AG04450 (cell line): ENCODE measurements at places on chromosomes 7 and 10. TPM values are rescaled to one million over a fixed set of nuclear protein-coding genes. Genes with fewer than 3 reads are reported as not detected.

DNA sequence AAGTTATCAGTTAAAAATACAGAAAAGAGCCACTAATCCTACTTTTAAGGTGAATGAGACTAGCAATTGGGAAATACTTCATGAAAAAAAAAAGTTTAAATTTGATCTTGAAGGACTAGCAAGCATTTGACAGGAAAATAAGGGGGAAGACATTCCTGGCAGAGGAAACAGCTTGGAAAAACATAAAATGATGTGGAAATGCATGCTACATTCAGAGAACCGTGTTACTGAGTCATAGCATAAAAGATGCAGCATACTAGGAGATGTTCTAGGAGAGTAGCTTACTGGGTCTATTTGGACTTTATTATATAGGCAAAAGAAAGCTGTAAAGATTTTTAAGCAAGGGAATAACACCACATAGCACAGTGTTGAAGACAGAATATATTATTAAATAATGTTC lies 108.6 kb upstream of the COL1A2 start:
- no peak for DNase-seq

DNA sequence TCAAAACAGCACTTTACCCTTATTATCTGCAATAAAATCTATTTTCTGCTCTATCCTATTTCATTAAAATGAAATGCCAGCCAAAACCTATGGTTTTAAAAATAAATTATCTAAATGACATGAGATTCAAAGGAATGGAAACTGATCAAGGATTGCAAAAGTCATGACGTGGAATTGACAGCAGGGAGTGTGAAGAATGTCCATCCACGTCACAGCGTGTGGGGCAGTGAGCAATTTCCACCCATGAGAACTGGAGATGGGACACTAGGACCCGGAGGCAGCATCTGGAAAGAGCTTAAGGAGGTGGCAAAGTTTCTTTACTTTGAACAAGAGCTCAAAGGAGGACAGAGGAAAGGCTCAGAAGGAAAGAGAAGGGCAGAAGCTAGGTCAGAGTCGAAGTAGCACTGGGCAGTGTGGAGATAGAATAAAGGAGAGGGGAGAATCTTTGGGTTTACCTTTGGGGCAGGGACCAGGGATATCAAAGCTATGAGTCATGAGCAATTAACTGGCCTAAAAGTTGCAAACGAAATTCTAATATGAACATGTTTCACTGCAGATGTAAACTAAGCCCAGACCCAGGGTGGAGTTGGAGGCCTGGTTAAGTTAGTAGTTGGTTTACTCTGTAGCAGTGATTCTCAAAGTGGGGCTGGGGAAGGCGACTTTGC lies 24.9 kb upstream of the STK17A start:
- DNase-seq = no peak

Gene STRIP2
- 1.3 and 1.7 TPM in 2 replicates for polyA plus RNA-seq

DNA sequence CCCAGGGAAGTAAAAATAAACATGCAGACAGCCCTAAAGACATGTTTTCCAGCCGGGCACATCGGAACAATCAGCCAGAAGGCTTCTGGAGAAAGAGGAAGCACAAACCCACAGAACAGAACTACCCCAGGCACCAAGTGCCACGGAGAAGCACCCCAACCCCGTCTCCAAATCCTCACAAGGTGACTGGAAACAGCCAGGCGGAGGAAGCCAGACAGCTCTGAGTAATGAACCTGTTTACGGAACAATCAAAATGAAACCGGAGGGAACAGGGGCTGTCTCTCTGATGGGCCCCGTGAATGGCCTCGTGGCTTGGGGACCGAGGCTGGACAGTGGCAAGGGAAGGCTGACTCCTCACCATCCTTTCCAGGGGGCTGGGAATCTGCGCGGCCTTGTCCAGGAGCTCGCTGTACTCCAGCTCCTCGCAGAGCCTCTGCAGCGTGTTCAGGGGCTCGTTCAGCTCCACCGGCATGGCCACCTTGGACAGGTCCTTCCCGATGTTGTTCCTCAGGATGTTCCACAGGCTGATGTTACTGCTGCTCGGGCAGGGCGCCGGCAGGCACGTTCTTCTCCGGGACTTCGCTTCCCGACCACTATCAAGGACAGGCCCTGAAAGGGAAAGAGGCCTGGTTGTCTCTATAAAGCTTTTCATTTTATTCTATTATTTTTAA lies 77.0 kb upstream of the GSDME start:
- no peak for DNase-seq

DNA sequence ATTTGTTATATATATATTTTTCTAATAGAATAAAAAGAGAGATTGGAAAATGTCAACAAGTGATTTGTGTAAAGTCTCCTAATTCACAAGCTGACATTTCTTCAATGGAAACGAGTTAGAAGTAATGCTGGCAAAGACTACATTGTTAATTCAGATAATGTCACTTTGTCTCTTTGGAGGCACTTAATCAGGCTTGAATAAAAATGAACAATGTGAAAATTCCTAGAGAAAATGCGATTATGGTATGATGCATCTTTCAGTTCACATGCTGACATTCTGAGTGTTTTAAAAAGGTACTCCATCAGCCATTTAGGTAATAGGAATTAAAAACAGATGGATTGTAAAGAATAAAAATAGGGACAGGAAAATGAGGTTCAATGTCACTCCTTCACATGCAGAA lies 100.1 kb downstream of the SLC13A1 start:
- no peak for DNase-seq

DNA sequence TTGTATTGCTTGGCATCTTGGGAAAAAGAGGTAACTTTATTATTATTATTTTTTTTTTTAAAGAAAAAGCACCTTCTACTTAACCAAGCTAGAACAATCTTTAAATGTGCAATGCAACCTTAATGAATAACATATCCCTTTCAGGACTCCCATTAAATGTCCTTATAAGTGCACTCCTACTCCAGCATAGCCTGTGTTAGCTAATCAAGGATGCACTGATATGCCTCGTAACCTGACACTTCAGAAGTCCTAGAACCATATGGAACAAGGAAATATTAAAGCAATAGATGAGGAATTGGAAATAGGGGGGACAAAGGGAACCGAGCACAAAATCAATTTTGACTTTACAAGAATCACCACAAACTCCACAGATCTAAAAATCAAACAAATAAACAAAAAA lies 522.4 kb downstream of the PARD3 start:
- no peak for DNase-seq

DNA sequence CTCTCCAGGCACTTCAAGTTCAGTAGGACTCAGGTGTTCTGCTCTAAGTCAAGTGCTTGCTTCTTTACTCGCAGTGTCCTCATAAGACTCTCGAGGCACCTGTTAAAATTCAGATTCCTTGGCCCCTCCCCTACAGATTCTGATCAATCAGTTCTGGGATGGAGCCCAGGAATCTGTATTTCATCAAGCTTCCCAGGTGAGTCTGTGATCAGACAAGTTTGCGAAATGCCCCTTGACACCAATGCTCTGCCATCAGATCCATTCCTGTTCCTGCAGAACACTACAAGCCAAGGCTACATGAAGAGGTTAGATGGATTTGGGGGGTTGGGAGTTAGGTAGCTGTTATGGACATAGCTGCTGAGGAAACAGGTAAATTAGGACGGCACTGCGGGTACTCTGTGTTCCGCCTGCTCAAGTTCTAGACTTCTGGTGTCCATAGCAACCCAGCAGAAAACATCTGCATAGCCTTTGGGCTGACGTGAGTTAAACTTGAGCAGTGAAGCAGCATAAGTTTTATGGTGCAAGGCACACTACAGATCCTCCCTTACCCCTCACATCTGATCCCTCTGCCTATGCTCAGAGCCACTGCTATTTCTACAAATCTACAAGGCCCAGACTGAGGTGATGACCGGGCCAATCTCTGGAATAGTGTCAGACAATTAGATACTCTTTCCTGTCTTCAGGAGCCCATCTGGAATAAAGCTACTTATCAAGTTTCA lies 6.8 kb upstream of the NCOA4 start:
- DNase-seq = no peak

Gene FKBP6
- not detected in 2 replicates for polyA plus RNA-seq

Gene TAS2R4
- polyA plus RNA-seq = 0.26 and 0.36 TPM in 2 replicates

- DNase-seq = no peak
These were observed 1.5 kb downstream of the IPMK start for GRCh38 chr10:58266003-58266825.

DNA sequence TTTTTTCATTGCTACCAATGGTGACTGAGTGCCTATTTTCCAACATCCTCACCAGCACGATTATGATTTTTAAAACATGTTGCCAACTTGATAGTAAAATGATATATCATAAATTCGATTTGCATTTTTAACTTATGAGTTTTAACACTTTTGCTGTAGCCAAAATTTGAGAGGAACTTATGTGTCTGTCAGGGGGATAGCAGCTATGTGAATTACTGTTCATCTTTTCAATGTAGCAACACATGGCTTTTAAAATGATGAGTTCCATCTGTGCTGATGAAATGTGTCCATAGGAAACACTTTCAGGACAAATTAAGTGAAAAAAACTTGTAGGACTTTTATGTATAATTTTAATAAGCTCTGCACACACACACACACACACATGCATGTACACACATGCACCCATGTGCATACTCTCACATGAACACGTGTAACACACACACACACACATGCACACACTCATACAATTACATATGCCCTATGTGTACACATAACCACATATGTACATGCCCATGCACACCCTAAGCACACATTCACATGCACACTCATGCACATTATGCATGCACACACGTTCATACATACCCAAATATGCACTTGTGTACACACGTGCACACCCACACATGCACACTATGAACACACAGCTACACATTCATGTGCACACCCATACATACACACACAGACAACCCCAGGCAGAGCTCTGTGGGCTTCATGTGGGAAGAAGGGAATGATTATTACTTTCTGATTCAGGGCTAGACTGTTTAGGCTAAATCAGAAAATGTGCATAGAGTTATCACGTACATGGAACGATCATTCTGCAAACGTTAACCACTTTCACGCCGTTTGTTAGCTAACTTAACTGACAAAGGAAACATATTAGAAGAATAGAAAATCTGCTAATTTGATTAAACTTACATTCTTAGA lies 68.9 kb downstream of the C10orf143 start:
- DNase-seq = no peak

Gene OPN1SW
- not detected in 2 replicates for polyA plus RNA-seq

GRCh38 chr7:121547544-121548092 lies 151.5 kb upstream of the FAM3C start:
- peak; percentile 29 for DNase-seq

DNA sequence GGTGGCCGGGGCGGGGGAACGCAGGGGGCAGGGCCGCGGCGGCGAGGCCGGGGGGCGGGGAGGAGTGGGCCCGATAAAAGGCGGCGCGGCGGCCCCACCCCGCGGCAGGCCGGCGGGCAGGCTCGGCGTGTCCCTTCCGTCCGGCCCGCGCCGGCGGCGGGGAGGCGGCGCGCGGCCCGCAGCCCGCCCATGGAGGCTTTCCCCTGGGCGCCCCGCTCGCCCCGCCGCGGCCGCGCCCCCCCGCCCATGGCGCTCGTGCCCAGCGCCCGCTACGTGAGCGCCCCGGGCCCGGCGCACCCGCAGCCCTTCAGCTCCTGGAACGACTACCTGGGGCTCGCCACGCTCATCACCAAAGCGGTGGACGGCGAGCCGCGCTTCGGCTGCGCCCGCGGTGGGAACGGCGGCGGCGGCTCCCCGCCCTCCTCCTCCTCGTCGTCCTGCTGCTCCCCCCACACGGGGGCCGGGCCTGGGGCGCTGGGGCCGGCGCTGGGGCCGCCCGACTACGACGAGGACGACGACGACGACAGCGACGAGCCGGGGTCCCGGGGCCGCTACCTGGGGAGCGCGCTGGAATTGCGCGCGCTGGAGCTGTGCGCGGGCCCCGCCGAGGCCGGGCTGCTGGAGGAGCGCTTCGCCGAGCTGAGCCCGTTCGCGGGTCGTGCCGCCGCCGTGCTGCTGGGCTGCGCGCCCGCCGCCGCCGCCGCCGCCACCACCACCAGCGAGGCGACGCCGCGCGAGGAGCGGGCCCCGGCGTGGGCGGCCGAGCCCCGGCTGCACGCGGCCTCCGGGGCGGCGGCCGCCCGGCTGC lies at the start of gene NANOS1:
Gene NANOS1 (plus strand): TSS at position 102 of the 808 bp plus-strand sequence. CDS start 88 bp downstream, at position 190.
- DNase-seq = no peak

Gene SPAM1
- not detected in 2 replicates for polyA plus RNA-seq

Gene DYDC2
- polyA plus RNA-seq = not detected in 2 replicates

Gene ACSM6
- not detected in 2 replicates for polyA plus RNA-seq

DNA sequence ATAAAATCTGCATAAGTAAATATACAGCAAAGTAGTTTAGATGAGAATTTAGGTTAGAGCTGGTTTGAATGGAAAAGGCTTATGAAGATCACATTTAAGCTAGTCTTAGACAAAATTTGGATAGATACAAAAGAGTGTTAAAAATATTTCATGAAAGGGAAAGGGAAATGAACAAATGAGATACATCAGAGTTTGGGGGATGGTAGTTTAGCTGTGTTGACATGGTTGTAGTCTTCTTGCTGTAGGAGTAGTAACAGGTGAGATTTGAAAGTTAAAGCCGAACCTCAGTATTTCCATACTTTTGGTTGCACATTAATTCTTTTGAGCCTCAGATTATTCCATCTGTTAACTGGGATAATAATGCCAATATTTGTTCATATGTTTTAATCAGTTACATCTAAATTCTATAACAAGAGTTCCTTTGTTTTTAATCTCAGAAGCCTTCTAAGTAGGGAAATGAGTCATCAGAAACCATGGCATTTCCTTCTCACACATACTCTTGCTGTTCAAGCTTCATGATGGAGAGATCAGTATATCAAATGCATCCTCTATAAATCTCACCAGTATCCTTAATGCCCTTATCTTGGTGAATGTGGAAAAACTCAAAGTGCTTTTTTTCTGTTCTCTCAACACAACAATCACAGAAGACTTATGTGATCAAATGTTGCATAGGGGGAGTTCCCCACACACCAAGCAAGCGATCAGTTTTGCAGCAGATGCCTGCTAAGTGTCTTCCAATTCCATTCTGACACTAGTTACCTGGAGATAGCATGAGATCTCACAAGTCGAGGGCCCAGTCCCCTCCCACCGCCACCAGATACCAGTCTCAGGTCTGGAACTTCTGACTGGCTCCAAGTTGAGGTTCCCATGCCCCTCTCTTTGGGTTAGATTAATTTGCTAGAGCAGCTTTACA lies 84.7 kb downstream of the MAPK8 start:
- no peak for DNase-seq

Gene TIAL1
- polyA plus RNA-seq = 86.0 and 113 TPM in 2 replicates

Gene FAM25C
- polyA plus RNA-seq = not detected in 2 replicates

Gene TNKS2
- 35.5 and 45.5 TPM in 2 replicates for polyA plus RNA-seq

Gene STAG3
- 0.15 and 0.22 TPM in 2 replicates for polyA plus RNA-seq

DNA sequence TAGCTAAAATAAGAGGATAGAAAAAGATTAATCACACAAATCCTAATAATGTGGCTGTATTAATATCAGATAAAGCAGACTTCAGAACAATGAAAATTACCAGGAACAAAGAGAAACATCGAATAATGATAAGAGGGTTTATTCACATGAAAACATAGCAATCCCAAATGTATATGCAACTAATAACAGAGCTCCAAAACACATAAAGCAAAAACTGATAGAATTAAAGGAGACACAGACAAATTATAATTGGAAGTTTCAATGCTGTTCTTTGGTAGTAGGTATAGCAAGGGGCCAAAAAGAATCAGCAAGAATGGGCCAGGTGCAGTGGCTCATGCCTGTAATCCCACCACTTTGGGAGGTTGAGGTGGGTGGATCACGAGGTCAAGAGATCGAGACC lies 23.4 kb upstream of the DNAAF5 start:
- no peak for DNase-seq

GRCh38 chr7:77216181-77216845 lies 16.7 kb upstream of the FGL2 start:
- no peak for DNase-seq
